ENCODE measurements at places on chromosomes 2 and 18.
A peak's percentile ranks its signal among the peaks of the same experiment; 100 is the strongest.

DNA sequence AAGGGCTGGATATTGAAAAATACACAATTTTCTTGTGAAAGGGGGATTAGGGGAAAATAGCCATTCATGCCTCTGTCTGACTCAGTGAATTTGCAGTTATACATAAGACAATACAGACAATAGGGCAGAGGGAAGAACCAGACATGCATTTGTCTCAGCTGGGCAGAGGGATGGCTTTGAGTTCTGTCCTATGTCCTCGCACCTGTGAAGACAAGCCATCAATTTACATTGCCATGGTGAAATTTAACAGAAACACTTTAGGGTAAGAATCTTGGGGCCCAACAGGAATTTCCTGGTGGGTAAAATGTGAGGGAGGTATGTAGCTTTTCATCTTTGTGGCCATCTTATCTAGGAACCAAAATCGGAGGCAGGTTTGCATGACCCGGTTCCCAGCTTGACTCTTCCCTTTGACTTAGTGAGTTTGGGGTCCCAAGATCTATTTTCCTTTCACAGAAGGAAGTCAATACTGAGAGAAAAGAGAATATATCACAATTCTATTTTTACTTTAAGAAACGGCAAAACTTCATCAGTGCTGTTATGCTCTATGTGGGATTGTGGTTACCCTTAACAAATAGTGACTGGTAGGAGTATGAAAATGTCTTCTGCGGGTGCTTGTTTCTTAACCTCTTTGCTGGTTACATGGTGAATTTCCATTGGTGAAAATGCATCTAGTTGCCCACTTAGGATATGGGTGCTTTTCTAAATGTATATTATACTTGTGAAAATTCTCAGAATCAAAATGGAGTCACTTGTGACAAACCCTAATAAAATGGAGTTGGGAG, 221.8 kb downstream of the SPP2 start:
- no peak for DNase-seq

DNA sequence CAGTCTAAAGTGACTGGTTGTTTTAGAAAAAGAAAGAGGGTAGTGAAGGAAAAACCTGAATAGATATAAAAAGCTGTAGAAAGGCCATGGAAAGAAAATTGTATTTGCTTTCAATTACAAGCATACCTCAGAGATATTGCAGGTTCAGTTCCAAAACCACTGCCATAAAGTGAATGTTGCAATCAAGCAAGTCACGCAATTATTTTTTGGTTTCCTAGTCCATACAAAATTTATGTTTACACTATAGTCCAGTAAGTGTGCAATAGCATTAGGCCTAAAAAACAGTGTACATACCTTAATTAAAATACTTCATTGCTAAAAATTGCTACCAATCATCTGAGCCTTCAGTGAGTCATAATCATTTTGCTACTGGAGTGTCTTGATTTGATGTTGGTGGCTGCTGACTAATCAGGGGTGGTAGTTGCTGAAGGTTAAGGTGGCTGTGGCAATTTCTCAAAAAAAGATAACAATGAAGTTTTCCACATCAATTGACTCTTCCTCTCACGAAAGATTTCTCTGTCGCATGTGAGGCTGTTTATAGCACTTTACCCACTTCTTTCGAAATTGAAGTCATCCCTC, 2003.8 kb upstream of the PIK3C3 start:
- no peak for DNase-seq

GRCh38 chr18:67766930-67767329, 250.4 kb upstream of the DSEL start:
- no peak for DNase-seq

- DNase-seq: no peak
Measured at GRCh38 chr2:15385184-15385583, 175.9 kb downstream of the NBAS start.

DNA sequence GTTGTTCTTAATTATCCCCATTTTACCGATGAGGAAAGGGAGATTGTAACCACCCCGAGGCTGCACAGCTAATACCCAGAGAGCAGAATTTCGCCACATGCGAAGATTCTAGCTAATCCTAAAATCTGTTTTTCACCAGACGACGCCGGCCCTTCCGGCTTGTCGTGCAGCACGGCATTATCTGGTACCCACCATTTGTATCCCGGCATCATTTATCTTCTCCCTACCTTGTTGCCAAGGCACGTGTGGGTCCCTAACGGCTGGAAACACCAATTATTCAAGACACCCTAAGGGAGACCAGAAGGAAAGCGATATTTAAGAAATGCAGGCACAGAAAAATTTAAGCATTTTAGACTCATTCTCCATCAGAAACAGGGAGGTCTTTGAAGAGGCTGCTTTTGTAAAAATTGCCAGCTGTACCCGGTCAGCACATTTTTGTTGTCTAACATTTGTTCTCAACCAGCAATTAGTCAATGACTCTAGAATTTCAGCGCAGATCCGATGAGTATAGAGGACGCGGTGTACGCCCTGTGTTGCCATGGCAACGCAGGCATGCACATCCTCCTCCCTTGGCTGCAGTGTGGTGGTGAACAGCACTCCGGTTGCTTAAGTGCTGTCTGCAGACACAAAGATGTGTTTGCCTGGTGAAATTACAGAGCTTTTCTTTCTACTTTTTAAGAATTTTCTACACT, 111.6 kb downstream of the AGAP1 start:
- peak; percentile 28 for DNase-seq

GRCh38 chr2:181684454-181685149, 4.3 kb upstream of the NEUROD1 start:
- no peak for DNase-seq

GRCh38 chr2:69579536-69579935, 64.0 kb downstream of the AAK1 start:
- no peak for DNase-seq

DNA sequence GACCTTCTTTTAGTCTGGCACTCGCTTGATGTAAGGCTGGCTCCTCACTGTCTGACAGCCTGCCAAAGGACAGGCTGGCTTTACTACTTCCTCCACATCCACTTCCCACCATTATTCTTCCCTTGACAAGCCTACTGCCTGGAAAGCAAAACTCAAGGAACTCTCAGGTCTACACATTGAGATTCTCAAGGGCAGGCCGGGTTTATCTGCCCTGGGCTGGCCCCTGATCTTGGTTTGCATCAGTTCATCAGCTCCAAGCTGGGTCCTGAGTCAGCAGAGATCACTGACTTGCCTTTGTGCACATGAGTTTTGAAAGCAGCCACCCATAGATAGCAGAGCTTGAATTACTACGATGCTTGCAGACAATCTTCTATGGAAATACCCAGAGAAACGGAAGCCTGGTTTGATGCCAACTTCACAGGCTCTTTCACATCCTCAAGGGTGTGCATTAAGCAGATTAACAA, 53.9 kb downstream of the KCTD18 start:
- no peak for DNase-seq

DNA sequence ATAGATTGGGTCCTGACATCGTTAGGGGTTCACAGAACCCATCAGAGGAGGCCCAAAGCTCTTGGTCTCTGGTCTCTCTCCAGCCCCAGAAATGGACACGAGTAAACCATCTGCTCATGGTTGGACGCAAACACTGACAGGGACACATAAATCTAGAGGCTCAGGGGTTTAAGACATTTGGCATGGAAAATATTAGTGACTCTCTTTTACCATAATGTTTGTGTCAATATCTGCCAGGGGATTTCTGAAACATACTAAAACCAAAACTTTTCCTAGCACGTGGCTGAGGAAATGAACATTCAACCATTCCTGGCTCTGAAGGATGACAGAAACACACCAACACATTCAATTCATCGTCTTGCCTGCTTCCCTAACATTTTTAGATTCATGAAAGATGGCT, 226.2 kb downstream of the SP3 start:
- DNase-seq: no peak

DNA sequence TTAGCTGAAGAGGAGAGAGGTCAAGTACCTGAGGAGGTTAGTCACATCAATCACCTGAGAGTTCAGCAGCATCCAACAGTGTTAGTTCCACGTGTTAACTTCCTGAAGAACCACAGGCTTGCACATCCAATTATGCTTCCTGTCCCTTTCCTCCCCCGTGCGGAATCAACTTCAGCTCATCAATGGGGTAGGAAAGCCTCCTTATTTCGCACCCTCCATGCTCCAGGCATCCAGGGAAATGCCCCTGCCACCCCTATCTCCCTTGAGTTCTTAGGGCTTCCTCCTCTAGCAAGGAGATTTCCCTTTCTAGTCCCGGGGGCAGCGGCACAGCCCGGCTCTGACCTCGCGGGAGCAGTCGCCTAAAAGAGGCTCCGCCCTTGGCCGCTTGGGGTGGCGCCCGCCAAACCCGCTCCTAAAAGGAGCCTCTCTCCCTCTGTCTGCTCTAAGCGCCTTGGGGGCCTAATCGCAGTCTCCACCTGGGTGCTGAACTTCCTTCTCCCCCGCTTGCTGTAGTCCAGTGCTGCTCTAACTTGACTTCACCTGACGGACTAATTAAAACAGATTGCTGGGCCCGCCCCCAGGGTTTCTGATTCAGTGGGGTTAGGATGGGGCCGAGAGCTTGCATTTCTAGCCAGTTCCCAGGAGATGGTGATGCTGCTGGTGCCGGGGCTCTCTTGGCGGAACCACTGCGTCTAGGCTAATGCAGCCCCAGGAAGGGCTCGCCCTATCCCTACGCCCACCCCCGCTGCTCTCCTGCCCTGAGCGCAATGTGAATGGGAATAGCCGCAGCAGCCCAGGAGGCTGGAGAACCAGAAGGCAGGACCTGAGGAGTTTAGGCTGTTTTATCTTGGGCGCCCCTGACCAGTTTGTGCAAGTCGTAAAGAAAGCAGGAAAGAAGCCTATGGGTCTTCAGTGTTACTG, 3.4 kb upstream of the TET3 start:
- DNase-seq: no peak

DNA sequence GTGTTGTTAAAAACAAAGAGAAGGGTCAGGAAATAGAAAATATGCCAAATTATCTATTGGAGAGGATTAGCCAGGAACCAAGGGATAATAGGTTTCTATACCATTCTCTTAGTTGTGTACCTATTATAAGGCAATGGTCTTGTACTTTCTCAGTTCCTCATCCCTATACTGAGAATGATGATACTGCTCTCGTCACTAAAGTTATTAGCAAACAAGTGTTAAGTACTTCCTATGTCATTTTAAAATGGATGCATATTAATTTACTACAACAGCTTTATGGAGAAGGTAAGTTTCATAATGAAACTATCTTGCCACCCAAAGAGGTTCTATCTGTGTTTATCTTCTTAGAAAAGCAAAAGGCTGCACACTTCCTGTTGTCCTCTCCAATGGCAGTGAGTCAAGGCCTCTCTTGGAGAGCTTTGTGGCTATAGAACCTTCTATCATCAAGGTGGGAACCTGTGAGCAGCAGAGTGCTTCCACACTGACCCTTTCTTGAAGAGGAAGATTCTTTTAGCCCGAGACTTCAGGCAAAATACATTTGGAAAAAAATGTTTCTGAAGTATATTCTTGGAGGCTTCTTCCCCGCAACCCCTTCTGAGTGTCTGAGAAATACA, 460.7 kb upstream of the FANCL start:
- no peak for DNase-seq

GRCh38 chr18:74515620-74516231, 18.6 kb upstream of the CNDP1 start:
- no peak for DNase-seq

- no peak for DNase-seq
Measured at GRCh38 chr18:49778826-49779465, 34.4 kb downstream of the ACAA2 start.

DNA sequence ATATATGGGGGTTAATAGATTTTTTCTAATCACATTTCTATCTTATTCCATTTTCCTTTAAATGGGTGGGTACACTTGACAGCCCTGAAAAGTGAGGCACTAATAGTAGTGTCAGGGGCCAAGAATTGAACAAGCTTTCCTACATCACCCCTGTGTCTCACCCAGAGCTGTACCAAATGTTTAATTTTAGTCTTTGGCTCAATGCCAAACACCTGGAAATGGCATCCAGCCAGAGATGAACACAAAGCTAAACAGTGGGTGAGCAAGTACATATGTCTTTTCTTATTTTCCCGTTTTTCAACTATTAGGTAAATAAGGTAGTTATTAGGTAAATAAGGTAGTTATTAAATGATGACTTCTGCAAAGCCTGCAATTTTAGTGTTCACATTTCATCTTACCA, 276.3 kb upstream of the ERBB4 start:
- no peak for DNase-seq

GRCh38 chr2:57740891-57741290, 305.7 kb upstream of the VRK2 start:
- DNase-seq: no peak

DNA sequence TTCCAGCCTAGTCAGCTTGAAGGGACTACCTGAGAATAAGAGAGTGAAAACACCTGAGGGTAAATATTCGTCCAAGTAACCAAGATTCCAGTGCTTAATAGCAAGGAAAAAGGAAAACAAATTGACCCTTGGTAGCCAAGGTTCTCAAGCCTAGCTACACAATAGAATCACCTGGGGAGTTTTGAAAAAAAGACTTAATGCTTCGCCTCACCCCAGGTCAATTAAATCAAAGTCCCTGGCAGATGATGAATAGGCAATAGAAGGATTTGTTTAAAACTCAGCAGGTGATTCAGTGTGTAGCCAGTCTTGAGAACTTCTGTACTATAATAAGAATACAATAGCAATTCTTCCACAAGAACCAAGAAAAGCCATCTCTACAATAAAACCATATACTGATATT, 500.2 kb downstream of the XIRP2 start:
- no peak for DNase-seq

DNA sequence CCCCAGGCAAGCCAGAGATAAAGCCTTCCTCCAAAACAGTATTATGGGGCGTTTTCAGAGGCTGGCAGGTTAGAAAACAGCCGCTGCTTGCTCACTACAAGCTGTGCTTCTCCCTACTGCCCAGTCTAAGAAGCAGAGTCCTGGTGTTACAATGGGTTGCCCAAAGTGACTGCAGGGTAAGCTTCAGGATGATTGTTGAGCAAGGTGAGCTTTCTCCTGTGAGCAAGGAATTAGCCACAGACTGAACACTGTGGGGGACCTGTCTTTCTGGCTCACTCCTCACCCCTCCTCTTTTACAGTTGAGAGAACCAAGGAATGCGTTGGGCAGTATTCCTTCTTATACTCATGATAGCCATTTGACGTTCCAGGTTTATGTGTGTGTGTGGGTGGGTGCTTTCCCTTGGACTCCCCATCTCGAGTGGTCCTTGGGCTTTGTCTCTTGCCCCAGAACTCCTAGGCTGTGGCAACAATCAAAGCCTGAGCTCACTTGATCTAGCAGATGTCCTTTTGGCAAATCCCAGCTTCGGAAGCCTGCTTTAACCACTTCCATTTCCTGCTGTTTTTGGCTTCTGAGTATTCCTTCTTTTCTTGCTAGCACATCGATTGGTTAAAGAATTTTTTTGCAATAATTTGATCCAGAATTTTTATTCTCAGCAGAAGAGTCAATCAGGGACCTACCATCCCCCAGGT, 47.5 kb downstream of the KDM3A start:
- DNase-seq: no peak

DNA sequence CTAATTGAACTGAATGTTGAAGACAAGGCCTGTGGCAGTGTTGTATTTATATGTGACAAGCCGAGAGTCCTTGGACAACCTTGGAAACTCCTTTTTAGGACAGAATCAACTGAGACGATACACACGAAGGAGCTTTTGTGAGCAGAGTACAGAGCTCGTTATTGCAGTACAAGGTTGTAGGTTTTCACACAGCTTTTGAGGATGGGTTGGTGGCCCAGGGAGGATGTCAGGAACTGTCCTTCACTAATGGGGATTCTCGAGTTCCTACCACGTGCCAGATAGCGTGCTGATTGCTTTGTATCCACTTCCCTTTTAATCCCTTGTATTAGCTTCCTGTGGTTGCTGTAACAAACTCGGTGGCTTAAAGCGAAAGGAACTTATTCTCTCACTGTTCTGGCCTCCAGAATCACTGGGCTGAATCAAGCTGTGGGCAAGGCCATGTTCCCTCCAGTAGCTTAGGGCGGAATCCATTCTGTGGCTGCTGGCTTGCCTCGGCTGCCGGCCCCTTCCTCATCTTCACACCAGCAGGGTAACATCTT, 20.2 kb downstream of the INPP4A start:
- DNase-seq: no peak
